Cerebellar nuclear complex (tissue), 1 donor: ENCODE measurements at places on chromosomes 7 and 10.

DNA sequence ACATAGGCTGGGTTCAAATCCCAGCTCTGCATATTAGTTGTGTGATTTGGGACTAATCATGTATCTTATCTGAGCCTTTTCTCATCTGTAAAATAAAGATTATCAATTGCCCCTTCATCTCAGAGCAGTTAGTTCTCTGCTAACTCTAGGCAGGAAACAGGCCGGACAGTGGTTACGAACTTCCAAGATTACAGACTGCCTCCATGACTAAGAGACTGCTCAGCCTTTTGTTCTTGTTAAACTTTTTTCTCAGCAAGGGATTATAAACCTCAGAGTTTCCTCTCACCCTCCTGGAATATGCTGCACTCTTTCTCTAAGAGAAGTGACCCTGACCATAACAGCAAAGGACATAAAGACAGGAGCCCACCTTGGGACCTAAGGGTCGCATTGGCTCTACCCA lies 52.5 kb upstream of the NFKB2 start:
- DNase-seq, result no peak

DNA sequence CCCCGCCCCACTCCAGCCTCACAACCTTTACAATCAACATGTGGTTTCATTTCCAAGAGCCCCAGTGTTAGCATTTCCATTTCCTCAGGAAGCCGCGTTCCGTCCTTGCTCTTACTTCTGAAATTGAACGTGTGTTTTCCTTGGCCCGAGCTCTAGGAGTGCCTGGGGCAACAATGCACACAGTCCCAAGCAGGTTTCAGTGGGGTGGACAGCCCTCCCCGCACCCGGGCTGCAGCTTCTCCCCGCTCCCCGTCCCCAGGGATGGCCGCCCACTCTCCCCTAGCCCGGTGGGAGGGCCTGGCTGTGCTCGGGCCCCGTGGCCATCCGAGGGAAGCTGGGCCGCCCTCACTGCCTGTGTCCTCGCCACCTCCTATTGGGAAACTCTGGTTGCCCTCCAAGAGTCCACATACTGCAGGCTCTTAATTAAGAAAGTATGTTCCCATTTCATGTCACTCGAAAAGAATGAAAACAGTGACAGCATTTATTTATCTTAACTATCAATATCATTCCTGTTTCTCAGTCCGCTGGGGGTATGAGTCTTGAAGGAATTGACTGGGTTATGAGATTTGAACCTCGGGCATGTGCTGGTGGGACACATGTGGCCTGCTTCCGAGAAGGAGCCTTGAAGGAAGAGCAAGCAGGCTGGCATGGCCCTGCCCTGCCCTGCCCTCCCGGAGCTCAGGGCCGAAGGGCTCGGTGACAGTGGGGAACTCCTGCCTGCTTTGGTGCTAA lies 163.8 kb downstream of the GRK5 start:
- no peak for DNase-seq

DNA sequence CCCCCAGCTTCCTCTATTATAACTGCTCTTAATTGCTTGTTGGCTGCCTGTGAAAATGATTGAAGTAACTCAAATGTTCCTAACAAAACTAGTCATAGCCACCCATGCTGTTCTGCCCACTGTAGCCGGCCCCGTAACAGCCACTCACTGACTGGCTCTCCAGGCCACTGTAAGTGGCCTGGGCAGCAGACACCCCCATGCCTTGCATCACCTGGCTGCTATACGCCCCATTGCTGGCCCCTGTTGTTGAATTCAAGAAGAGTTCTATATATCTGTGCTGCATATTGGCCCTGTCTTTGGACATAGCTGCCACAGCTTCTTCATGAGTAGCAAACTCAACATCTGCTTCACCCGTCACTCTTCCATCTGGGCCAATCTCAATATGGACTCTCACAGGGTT lies 15.1 kb downstream of the FXYD4 start:
- no peak for DNase-seq

GRCh38 chr7:42893346-42894240 lies 18.3 kb downstream of the C7orf25 start:
- DNase-seq, result no peak

DNA sequence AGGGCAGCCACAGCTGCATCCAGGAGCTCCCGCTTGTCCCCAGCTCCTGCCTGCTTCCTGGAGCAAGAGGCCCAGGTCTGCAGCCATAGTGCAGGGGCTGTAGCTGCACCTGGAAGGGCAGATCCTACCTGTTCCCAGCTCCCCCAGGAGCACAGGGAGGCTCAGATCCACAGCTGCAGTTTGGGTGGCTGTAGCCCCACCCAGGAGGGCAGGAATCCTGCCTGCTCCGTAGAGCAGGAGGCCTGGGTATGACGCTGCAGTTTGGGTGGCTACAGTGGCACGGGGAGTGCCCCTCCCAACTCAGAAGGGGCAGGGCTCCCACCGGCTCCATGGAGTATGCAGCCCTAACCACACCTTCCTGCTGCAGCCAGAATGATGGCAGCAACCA lies 26.7 kb upstream of the CDCA7L start:
- no peak for DNase-seq

DNA sequence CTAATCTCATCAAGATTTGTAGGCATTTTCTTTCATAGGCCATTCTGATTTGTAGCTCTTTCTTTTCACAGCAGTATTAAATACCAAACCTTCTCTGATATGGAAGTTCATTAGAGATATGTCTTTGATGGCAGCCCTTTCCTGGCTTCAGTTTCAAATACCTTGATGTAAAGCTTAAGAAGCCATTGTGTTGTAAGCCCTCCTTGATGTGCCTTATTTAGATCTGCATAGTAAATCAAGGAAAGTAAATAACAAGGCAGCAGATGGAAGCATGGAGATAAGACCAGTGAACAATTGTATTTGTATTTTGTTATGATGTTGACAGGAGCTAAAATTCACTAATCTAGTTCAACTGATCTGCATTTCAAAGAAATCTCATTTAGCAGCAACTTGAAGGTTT lies 234.9 kb upstream of the PPP1R3A start:
- DNase-seq, result no peak

GRCh38 chr7:47100148-47100816 lies 481.6 kb downstream of the TNS3 start:
- no peak for DNase-seq

DNA sequence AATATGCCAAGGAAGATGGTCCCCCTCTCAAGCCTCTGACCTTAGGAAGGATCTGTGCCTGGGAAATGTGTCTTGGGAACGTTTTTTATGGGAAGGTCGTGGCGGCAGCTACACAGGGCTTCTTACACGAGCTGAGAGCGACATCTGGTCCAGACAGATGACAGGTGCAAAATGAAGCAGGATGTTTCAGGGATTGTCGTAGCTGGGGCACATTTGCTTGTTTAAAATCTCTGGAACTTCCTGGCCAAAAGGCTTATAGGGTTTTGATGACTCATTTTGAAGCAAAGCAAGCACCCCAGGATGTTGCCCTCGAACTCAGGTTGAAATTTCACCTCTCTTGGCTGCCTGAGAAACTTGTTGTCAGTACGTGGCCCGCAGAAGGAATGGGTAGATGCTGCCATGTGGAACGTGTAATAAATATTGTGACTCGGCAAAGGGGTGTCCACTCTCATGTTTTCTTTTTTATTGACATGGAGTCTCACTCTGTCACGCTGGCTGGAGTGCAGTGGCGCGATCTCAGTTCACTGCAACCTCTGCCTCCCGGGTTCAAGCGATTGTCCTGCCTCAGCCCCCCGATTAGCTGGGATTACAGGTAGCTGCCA lies 117.5 kb downstream of the CAMK1D start:
- DNase-seq, result no peak

GRCh38 chr7:28029051-28029450 lies 151.5 kb downstream of the JAZF1 start:
- no peak for DNase-seq

GRCh38 chr10:97571622-97572021 lies 957 bp upstream of the ANKRD2 start:
- peak; percentile 48 for DNase-seq

DNA sequence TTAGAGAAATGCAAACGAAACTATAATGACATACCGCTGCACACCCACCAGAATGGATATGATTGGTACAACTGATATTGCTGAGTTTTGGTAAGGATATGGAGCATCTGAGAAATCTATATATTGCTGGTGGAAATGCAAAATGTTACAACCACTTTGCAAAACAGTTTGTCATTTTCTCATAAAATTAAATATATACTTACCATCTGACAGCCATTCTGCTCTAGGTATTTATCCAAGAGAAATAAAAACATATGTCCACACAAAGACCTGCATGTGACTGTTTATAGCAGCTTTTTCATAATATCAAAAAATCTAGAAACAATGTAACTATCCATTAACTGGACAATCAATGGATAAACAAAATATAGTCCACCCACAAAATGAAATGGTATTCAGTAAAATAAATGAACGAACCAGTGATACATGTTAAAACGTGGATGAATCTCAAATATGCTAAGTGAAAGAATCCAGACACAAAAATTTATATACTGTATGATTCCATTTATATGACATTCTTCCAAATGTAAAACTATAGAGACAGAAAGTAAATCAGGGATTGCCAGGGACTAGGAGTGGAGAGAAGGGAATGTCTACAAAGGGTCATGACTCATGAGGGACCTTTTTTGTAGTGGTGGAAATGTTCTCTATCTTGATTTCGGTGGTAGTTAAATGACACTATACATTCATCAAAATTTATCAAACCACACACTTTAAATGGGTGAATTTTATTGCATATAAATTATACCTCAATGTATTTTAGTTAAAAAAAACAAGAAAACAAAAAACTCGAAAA lies 312.0 kb upstream of the GLI3 start:
- no peak for DNase-seq

GRCh38 chr10:59007307-59008025 lies 169.0 kb upstream of the PHYHIPL start:
- no peak for DNase-seq

DNA sequence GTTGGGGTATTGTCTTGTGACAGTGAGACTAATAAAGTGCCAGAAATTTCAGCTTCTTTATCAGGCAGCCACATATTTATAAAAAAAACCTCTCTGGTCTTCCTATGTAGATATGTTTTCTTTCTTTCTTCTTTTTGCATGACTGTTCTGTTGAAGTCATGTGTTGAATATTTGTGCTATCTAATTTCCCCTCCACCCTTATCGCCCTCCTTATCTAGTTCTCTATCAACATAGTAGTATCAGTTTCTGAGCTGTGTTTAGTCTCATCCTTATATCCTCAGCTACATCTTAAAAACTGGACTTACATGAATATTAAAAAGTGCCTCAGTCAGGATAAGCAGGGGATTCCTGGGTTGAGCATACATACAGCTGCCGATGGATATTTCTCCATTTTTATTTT lies 53.9 kb downstream of the SEMA3D start:
- DNase-seq, result no peak

DNA sequence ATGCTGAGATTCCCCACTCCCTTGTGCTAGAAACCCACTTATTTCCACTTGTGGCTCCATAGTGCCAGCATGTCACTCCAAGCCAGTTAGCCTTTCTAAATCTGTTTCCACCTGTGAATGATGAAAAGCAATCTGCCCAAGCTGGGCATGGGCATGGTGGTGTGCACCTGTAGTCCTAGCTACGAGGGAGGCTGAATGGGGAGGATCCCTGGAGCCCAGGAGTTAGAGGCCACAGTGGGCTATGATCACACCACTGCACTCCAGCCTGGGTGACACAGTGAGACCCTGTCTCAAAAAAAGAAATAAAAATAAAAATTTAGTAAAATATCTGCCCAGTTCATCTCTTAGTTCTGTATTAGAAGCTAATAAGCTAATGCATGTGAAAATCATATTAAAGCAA lies 5.0 kb upstream of the PTF1A start:
- no peak for DNase-seq
